Smooth muscle cell of the pulmonary artery (primary cell): ENCODE measurements at places on chromosomes 13 and 19. TPM values are rescaled to one million over a fixed set of nuclear protein-coding genes. Genes with fewer than 3 reads are reported as not detected.

The POMP gene
- total RNA-seq, result 51.2 and 69.0 TPM in 2 replicates

The PRR19 gene
- 0.20 and 0.23 TPM in 2 replicates for total RNA-seq

The GJB6 gene
- not detected in 2 replicates for total RNA-seq

The TUBB4A gene
- total RNA-seq, result not detected in 2 replicates

The TEX29 gene
- 0.26 TPM in 1 of 2 replicates, not detected in the other for total RNA-seq

The DNAAF3 gene
- 0.07 and 0.10 TPM in 2 replicates for total RNA-seq

The PDS5B gene
- 22.9 and 34.5 TPM in 2 replicates for total RNA-seq

The RASIP1 gene
- total RNA-seq, result 0.52 and 1.0 TPM in 2 replicates

The EDNRB gene
- total RNA-seq, result 0.17 and 9.6 TPM in 2 replicates

The CDC16 gene
- 62.6 and 64.4 TPM in 2 replicates for total RNA-seq

The KLF1 gene
- total RNA-seq, result not detected in 2 replicates

The B3GNT3 gene
- not detected in 2 replicates for total RNA-seq
